ENCODE measurements at places on chromosomes 12 and 14. TPM values are rescaled to one million over a fixed set of nuclear protein-coding genes. Genes with fewer than 3 reads are reported as not detected.

GRCh38 chr12:24723759-24724158 lies 225.1 kb downstream of the BCAT1 start:
- H3K27ac ChIP-seq, result no peak overlapping the region
- H3K36me3 ChIP-seq, result no peaks in the 10 kb centered on the region
- no peak for DNase-seq

GRCh38 chr14:31419967-31420318 lies 407 bp downstream of the HEATR5A start:
- no peaks in the 10 kb centered on the region for H3K36me3 ChIP-seq
- H3K4me3 ChIP-seq, result peak overlapping the region; percentile 89
- DNase-seq, result no peak
- peak overlapping the region; percentile 23 for H3K27ac ChIP-seq
- no peaks in the 10 kb centered on the region for H3K27me3 ChIP-seq
- H3K4me1 ChIP-seq, result peaks cover 7% of the 10 kb centered on the region

GRCh38 chr12:19415563-19415962 lies 23.7 kb upstream of the AEBP2 start:
- H3K4me3 ChIP-seq, result no peak overlapping the region
- DNase-seq, result no peak
- no peak overlapping the region for H3K27ac ChIP-seq
- H3K36me3 ChIP-seq, result no peaks in the 10 kb centered on the region

DNA sequence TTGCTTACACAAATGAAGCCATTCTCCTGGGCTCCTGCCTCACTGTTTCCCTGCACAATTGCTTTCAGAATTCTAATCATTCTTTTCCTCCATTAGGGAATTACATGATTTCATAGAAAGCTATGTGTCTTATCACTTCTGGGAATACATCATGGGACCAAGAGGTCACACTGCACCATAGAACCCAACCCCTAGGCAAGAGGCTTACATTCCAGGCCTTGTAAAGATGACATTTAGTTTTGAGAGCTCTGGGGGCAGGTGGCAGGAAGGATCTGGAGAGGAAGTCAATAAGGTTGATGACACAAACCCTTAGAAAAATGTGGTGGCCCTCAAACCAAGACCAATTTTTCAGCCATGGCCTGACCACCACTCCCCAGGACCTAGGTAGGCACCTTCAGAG lies 57.1 kb downstream of the NUAK1 start:
- no peak overlapping the region for H3K4me3 ChIP-seq
- H3K27ac ChIP-seq, result peak overlapping the region; percentile 86
- H3K27me3 ChIP-seq, result no peaks in the 10 kb centered on the region
- peaks cover 44% of the 10 kb centered on the region for H3K4me1 ChIP-seq
- peak; percentile 53 for DNase-seq
- no peaks in the 10 kb centered on the region for H3K36me3 ChIP-seq

- H3K27me3 ChIP-seq, result no peaks in the 10 kb centered on the region
- no peak overlapping the region for H3K4me3 ChIP-seq
- no peak overlapping the region for H3K27ac ChIP-seq
- DNase-seq, result no peak
Measured at GRCh38 chr12:131254374-131254773, 300.7 kb downstream of the ADGRD1 start.

DNA sequence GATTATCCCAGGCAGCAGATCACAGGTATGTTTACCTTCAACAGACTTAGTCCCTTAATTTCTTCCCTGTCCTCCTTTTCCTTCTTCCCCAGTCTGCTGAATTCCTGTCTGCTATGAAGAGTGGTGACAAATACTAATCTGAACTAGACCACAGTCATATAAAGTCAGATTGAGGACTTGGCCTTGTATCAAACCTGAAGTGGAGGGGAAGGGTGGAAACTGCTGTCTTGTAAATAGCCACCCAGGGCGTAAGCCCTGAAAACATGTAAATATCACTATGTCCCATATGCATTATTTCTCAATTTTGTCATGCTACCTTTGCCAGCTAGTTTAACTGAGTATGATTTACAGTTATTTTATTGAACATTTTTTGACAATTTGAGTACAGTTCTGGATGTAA lies 368.0 kb downstream of the CCDC91 start:
- no peaks in the 10 kb centered on the region for H3K36me3 ChIP-seq
- no peak overlapping the region for H3K4me3 ChIP-seq
- H3K4me1 ChIP-seq, result no peaks in the 10 kb centered on the region
- DNase-seq, result no peak
- H3K27me3 ChIP-seq, result no peaks in the 10 kb centered on the region

- H3K4me1 ChIP-seq, result peaks cover 10% of the 10 kb centered on the region
- H3K36me3 ChIP-seq, result peaks cover 22% of the 10 kb centered on the region
- H3K27ac ChIP-seq, result peak within 1 kb of the TSS; percentile 74
Measured at GRCh38 chr14:105419195-105420091, at the start of gene MTA1. TSS of gene MTA1 (plus strand) at chr14:105419827. CDS start at chr14:105420036, 209 bp downstream.

- no peaks in the 10 kb centered on the region for H3K36me3 ChIP-seq
- no peak for DNase-seq
- no peak overlapping the region for H3K4me3 ChIP-seq
- H3K27ac ChIP-seq, result no peak overlapping the region
Measured at GRCh38 chr12:117134059-117134458, 34.8 kb upstream of the TESC start.

GRCh38 chr12:20366776-20367409 lies 1.4 kb upstream of the PDE3A start:
- no peak overlapping the region for H3K27ac ChIP-seq
- no peaks in the 10 kb centered on the region for H3K4me1 ChIP-seq
- H3K27me3 ChIP-seq, result no peaks in the 10 kb centered on the region
- no peak overlapping the region for H3K4me3 ChIP-seq
- H3K36me3 ChIP-seq, result no peaks in the 10 kb centered on the region

DNA sequence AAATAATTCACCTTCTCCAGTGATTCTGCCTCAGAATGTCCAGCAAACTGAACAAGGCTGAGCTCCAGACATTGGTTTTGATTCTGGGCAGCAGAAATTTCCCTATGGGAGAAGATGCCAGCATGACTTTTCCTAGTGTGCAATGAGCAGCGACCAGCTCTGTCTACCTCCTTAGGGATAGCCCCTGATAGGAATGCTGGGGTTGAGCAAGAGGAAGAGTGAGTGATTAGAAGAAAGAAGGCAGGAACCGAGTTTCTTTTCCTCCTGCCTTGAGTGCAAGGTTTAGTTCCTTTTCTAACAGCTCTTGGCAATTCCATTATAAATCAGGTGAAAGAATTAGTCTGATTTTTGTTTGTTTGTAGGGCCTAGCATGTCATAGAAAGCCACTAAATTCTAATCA lies 379.0 kb downstream of the DAD1 start:
- no peaks in the 10 kb centered on the region for H3K4me1 ChIP-seq
- H3K27me3 ChIP-seq, result no peaks in the 10 kb centered on the region
- no peak overlapping the region for H3K27ac ChIP-seq
- no peaks in the 10 kb centered on the region for H3K36me3 ChIP-seq
- no peak overlapping the region for H3K4me3 ChIP-seq

- no peak overlapping the region for H3K27ac ChIP-seq
- DNase-seq, result no peak
- no peak overlapping the region for H3K4me3 ChIP-seq
- H3K4me1 ChIP-seq, result no peaks in the 10 kb centered on the region
- H3K36me3 ChIP-seq, result no peaks in the 10 kb centered on the region
Measured at GRCh38 chr14:96945721-96946120, 148.5 kb downstream of the VRK1 start.

GRCh38 chr14:87994974-87995373 lies 2.0 kb upstream of the GALC start:
- no peaks in the 10 kb centered on the region for H3K36me3 ChIP-seq
- H3K4me3 ChIP-seq, result peak overlapping the region; percentile 17
- peaks cover 37% of the 10 kb centered on the region for H3K4me1 ChIP-seq
- H3K27me3 ChIP-seq, result no peaks in the 10 kb centered on the region
- H3K27ac ChIP-seq, result peak overlapping the region; percentile 97

GRCh38 chr12:130286741-130287440 lies 50.8 kb upstream of the PIWIL1 start:
- H3K4me1 ChIP-seq, result no peaks in the 10 kb centered on the region
- no peak overlapping the region for H3K27ac ChIP-seq
- DNase-seq, result no peak
- H3K4me3 ChIP-seq, result no peak overlapping the region
- H3K27me3 ChIP-seq, result no peaks in the 10 kb centered on the region

DNA sequence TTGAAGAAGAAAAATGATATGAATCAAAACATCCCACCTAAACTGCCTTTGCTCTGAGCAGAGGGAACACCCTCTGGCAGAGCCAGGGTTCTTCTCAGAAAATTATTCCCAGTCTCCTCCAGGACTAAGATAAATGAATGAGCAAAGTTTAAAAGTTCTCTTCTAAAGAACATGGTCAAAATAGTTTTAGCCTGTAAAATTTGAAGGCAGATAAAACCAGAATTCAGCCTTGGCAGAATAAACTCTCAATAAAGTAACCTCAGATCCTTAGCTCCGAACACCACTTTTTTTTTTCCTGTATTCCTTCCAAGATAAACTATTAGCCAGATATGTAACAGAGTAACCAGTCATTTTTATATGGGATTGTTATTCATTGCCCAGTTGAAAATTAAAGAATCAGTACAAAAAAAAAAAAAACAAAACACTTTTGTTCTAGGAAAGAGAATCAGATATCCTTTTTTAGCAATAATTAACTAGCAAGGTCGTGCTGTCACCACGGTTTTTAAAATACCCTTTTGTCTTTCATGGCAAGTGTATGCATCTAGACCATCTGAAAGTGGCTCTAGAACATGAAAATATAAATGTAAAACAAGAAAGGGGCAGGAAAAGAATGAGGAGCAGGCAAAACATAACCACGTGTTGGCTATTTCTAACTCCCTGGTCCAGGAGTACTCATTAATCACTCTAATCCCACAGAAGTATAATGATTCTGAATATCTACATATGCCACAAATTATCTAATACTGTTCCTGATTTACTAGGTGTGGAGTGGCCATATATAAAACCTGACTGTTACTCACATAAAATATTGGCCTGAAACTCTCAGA lies 60.8 kb downstream of the CAPZA3 start:
- H3K4me3 ChIP-seq, result no peak overlapping the region
- no peak for DNase-seq
- no peaks in the 10 kb centered on the region for H3K27me3 ChIP-seq
- no peaks in the 10 kb centered on the region for H3K36me3 ChIP-seq
- no peak overlapping the region for H3K27ac ChIP-seq

DNA sequence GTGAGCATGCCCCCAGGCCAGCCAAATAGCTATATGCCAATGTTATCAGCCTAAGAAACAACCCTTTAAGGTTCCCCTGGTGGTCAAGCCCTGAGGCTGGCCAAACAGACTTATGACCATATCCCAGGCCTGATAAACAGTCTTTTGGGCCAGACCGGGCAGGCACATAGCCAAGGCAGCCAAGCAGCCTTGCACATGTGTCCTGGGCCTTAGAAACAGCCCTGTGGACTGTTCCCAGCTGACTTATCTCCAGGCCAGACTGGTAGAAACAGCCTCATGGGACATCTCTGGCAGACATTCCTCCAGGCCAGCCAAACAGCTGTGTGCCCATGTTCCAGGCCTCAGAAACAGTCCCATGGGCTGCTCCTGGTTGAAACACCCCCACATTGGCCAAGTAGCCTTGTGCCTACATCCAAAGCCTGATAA lies 295.0 kb upstream of the MGAT4C start:
- H3K36me3 ChIP-seq, result no peaks in the 10 kb centered on the region
- H3K27ac ChIP-seq, result no peak overlapping the region
- no peak overlapping the region for H3K4me3 ChIP-seq
- peak; percentile 39 for DNase-seq
- no peaks in the 10 kb centered on the region for H3K27me3 ChIP-seq

DNA sequence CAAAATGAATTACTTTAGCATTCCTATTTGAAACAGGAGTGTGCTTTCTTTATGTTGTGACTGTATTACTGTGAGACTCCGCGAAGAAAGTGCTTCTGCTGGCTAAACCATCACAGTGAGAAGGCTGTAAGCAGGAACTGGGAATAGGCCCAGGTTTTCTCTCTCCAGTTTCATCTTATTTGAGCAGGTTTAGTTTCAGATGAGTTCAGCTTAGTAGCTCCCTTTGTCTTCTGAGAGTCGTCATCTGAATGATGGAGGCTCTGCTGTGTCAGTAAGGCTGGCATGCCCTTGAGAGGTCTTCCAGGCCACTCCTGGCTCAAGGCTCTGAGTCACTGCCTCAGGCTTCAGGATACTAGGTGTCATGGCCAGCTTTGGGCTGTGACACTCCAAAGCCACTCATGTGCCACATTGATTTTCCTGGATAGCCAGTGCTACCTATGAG lies 205.6 kb upstream of the RGS6 start:
- DNase-seq, result no peak
- H3K36me3 ChIP-seq, result no peaks in the 10 kb centered on the region
- no peaks in the 10 kb centered on the region for H3K27me3 ChIP-seq
- H3K4me1 ChIP-seq, result peaks cover 31% of the 10 kb centered on the region
- H3K27ac ChIP-seq, result no peak overlapping the region

DNA sequence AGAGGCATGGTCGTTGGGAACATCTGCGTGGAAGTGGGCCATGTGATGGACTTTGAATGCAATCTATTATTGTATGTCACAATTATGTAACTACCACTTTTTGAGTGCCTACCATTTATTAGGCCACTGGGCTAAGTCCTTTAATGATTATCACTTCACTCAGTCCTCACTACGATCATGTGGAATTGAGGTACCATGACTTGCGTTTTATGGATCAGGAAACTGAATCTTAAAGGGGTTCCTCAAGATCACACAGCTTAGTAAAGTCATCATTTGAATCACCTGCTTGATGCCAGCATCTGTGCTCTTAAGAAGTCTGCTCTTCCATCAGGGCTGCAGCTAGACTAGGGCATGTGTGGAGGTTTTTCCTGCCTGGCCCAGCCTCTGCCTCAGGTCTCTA lies 136.7 kb downstream of the DAD1 start:
- no peak overlapping the region for H3K4me3 ChIP-seq
- no peaks in the 10 kb centered on the region for H3K36me3 ChIP-seq
- H3K27me3 ChIP-seq, result no peaks in the 10 kb centered on the region
- DNase-seq, result no peak
- no peak overlapping the region for H3K27ac ChIP-seq
- H3K4me1 ChIP-seq, result 0 out of 2 replicates have a peak, but pooled peaks cover 5% of the 10 kb centered on the region

DNA sequence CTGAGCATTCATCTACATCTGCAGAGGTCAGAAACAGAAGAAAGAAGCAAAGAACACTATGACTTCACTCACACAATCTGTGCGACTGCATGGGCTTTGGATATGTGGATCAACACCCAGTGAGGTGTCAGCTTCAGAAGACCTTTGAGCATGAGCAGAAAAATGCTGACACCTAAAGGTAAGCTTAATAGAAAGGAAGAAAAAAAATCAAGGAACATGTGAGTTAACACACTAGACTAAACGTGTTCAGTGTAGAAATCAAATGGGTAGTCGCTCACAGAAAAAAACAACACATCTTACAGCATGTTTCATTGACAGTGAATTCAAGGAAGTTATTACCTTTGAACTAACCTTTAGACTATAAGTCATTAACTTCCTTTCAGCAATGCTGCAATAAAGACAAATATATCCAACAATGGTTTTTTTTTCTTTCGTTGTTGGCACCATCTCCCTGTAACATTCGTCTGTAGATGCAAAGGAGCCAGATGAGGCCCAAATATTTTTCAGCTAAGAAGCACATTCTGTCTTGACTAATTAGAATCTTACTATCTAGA lies 30.9 kb downstream of the RTRAF start:
- no peaks in the 10 kb centered on the region for H3K27me3 ChIP-seq
- H3K4me1 ChIP-seq, result no peaks in the 10 kb centered on the region
- no peaks in the 10 kb centered on the region for H3K36me3 ChIP-seq
- H3K4me3 ChIP-seq, result no peak overlapping the region
- no peak overlapping the region for H3K27ac ChIP-seq

Gene KRT3
- total RNA-seq, result not detected

Gene BHLHE41
- total RNA-seq, result 4.1 TPM

Gene RHOF
- 5.2 TPM for total RNA-seq

Gene CLEC1B
- not detected for total RNA-seq

Gene SIX4
- total RNA-seq, result 45.1 TPM

Gene TEX22
- 0.06 TPM for total RNA-seq

Gene OTOGL
- total RNA-seq, result 0.10 TPM

Gene CARMIL3
- 0.40 TPM for total RNA-seq

Gene CFAP54
- not detected for total RNA-seq

Gene CCDC184
- total RNA-seq, result 5.1 TPM

Gene DEPDC4
- total RNA-seq, result 5.1 TPM
